MV-4-11 (cell line): ENCODE measurements at places on chromosomes 4 and X.

DNA sequence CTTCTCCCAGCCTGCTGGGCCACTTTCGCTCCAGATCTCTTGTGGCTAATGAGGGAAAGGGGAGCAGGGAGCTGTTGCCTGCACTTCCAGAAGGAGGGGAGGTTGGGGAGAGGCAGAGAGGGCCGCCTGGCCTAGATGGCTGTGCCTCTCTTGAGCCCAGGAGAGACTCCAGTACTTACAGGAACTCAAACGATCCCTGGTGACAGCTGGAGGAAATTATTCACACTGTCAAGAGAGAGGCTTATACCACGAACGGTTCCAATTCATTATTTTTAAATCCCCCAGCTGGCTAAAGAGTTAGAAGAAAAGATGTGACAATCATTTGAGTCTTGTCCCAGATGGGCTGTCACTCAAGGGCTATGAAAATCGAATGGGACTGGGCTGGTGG lies 96.1 kb downstream of the PHKA2 start:
- no peak for DNase-seq

DNA sequence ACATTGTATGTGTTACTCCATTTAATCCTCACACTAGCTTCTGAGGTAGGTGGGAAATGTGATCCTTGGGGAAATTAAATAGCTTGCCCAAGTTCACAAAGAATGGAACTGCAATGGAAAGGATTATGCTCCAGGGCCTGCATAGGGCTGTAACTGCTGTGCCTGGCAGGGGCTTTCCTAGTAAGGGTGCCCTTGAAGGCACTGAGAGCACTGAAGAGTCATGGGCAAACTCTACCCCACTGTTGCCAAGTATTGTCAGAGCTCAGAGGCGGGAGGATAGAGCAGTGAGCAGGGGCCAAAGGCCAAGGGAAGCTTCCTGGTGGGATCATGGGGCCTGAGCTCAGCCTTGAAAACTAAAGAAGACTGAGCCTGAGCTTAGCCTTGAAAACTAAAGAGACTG lies 133.0 kb upstream of the NALF2 start:
- DNase-seq = no peak

DNA sequence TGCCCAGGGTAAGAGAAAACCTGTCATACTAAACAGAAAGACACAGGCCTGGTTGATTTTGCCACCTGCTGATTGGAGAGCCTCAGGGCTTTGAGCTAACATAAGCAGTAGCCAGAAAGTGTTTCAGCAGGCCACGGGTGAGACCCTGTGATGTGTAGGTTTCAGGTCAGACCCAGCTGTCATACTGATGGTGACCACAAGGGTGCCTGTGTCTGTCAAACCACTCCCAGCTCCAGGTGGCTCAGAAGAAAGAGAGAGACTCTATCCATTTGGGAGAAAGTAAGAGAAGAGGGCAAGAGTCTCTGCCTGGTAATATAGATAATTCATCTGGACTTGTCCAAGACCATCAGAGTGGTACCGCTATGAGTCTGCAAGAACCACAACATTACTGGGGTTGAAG lies 72.8 kb upstream of the NLRP2B start:
- DNase-seq = no peak

DNA sequence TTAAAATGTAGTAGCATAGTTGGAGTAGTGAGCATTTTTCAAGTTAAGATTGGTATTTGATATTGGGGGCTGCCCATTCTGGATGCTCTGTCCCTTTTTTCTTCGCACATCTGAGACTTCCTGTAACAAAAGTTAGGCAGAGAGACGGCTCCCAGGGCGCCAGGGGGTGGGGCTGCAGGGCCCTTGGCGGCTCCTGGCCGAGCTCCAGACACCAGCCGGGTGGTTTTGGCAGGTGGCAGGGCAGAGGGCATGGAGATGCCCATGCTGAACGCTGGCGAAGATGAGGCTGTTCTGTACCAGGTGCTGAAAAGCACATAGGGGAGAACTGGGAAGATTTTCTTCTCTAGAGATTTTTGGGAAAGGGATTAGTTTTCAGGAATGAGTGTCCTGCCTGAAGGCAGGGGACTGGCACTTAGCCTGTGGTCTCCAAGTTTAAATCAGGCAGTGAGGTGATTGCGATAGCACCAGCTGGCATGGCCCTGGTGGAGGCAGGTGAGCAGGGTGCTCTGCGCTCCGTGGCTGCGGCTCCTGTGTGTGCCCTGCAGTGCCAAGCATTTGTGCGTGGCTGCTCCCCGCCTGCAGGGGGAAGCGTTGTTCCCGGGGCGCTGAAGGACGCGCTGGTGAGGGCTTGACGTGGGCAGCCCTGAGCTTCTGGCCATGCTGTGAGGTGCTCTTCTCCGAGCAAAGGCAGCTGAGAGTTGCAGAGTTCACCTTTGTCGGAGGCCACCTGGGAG lies 23.6 kb upstream of the HGFAC start:
- DNase-seq = no peak

- DNase-seq = peak; percentile 84
Observed at GRCh38 chr4:24753519-24753918, 41.9 kb upstream of the SOD3 start.

GRCh38 chr4:185708348-185708747 lies 103.6 kb downstream of the SORBS2 start:
- no peak for DNase-seq
